ENCODE measurements at places on chromosomes 1 and 21. TPM values are rescaled to one million over a fixed set of nuclear protein-coding genes. Genes with fewer than 3 reads are reported as not detected.

GRCh38 chr1:214584805-214585766 lies 17.9 kb upstream of the CENPF start:
- DNase-seq: peak; percentile 60
- no peak overlapping the region for H3K4me3 ChIP-seq
- H3K36me3 ChIP-seq: no peaks in the 10 kb centered on the region
- H3K27ac ChIP-seq: peak overlapping the region; percentile 11

OLFM3 gene
- not detected for total RNA-seq

- H3K27ac ChIP-seq: no peak overlapping the region
- peaks cover 12% of the 10 kb centered on the region for H3K4me1 ChIP-seq
- no peak overlapping the region for H3K4me3 ChIP-seq
- H3K27me3 ChIP-seq: peaks cover 12% of the 10 kb centered on the region
- no peak for DNase-seq
These were observed 11.3 kb upstream of the IL22RA1 start for GRCh38 chr1:24154215-24154614.

DNA sequence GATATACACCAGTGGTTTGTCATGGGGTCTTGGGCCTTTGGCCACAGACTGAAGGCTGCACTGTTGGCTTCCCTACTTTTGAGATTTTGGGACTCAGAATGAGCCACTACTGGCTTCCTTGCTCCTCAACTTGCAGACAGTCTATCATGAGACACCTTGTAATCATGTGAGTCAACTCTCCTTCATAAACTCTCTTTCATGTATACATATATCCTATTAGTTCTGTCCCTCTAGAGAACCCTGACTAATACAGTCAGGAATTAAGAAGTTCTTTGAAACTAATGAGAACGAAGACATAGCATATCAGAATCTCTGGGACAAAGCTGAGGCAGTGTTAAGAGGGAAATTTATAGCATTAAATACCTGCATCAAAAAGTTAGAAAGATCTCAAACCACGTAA lies 110.8 kb downstream of the SLC5A9 start:
- no peak overlapping the region for H3K27ac ChIP-seq
- H3K27me3 ChIP-seq: no peaks in the 10 kb centered on the region
- H3K36me3 ChIP-seq: no peaks in the 10 kb centered on the region
- H3K4me1 ChIP-seq: no peaks in the 10 kb centered on the region
- no peak for DNase-seq
- H3K4me3 ChIP-seq: no peak overlapping the region

DNA sequence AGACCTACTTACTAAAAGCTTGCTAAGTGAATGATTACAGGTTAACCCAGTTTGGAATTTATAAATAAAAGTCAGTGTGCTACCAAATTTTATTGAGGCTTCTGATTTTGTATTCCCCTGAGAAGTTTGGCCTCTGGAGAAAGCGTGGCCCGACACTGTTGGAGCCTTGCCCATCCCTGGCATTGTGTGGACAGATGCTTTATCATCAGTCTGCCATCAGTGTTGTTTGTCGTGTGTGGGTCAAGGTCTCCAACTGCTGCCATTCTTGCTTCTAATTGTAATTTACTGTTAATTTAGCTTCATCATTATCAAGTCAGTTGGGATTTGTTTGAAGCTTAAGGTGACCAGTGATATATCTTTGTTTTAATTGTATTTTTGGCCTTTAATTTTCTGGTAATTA lies 62.0 kb upstream of the LPGAT1 start:
- H3K27ac ChIP-seq: no peak overlapping the region
- H3K4me3 ChIP-seq: no peak overlapping the region
- no peaks in the 10 kb centered on the region for H3K27me3 ChIP-seq
- H3K4me1 ChIP-seq: no peaks in the 10 kb centered on the region

- H3K4me3 ChIP-seq: no peak overlapping the region
- DNase-seq: no peak
- H3K4me1 ChIP-seq: no peaks in the 10 kb centered on the region
- no peak overlapping the region for H3K27ac ChIP-seq
- no peaks in the 10 kb centered on the region for H3K36me3 ChIP-seq
- H3K27me3 ChIP-seq: no peaks in the 10 kb centered on the region
These were observed 104.2 kb downstream of the IGSF21 start for GRCh38 chr1:18211764-18212163.

GRCh38 chr21:29115899-29116298 lies 14.5 kb upstream of the MAP3K7CL start:
- no peaks in the 10 kb centered on the region for H3K36me3 ChIP-seq
- no peaks in the 10 kb centered on the region for H3K27me3 ChIP-seq
- peaks cover 13% of the 10 kb centered on the region for H3K4me1 ChIP-seq
- DNase-seq: no peak
- H3K27ac ChIP-seq: peak overlapping the region; percentile 49
- H3K4me3 ChIP-seq: no peak overlapping the region

GRCh38 chr1:235628316-235629005 lies 21.1 kb downstream of the GNG4 start:
- H3K27ac ChIP-seq: no peak overlapping the region
- no peaks in the 10 kb centered on the region for H3K27me3 ChIP-seq
- DNase-seq: no peak
- no peak overlapping the region for H3K4me3 ChIP-seq

DNA sequence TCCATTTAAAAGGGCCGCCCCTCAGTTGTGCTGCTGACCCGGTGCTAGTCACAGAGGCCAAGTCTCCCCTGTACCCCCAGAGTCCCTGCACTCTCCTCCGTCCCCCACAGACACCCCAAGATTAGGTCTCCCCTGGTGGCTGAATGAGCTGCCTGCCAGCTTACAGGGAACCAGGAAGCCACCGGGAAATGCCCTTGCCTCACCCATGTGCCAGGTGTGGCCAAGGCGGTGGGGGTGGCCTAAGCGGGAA lies 32.7 kb downstream of the HSPG2 start:
- peak overlapping the region; percentile 79 for H3K27ac ChIP-seq
- H3K4me3 ChIP-seq: no peak overlapping the region
- H3K27me3 ChIP-seq: no peaks in the 10 kb centered on the region
- no peaks in the 10 kb centered on the region for H3K36me3 ChIP-seq
- no peak for DNase-seq

GRCh38 chr1:9426291-9426711 lies 113.0 kb upstream of the SLC25A33 start:
- peaks cover 3% of the 10 kb centered on the region for H3K27me3 ChIP-seq
- no peak for DNase-seq
- H3K27ac ChIP-seq: no peak overlapping the region
- H3K4me3 ChIP-seq: no peak overlapping the region
- H3K4me1 ChIP-seq: peaks cover 5% of the 10 kb centered on the region

DNA sequence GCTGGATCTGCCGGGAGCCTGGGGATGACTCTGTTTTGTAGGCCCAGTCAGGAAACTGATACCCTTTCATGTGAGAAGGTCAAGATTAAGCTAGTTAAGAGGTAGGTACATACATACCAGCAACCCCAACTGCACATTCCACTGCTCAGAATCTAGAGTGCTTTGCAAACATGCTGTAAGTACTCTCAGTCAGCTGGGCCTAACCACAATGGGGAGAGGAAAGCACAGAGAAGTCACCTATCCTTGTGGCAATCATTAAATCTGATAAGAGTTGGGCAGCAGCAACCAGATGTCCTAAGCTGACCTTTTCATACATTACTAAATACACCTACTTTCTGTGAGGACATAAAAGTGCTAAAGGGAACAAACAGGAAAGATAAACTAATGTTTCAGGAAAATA lies 2.5 kb downstream of the ETV3 start:
- no peak overlapping the region for H3K4me3 ChIP-seq
- H3K4me1 ChIP-seq: peaks cover 18% of the 10 kb centered on the region
- no peak for DNase-seq
- peaks cover 51% of the 10 kb centered on the region for H3K36me3 ChIP-seq
- H3K27ac ChIP-seq: no peak overlapping the region

- no peak overlapping the region for H3K4me3 ChIP-seq
- H3K4me1 ChIP-seq: no peaks in the 10 kb centered on the region
- no peak overlapping the region for H3K27ac ChIP-seq
- H3K36me3 ChIP-seq: no peaks in the 10 kb centered on the region
- peak; percentile 4 for DNase-seq
These were observed 52.2 kb upstream of the L1TD1 start for GRCh38 chr1:62142496-62142895.

DNA sequence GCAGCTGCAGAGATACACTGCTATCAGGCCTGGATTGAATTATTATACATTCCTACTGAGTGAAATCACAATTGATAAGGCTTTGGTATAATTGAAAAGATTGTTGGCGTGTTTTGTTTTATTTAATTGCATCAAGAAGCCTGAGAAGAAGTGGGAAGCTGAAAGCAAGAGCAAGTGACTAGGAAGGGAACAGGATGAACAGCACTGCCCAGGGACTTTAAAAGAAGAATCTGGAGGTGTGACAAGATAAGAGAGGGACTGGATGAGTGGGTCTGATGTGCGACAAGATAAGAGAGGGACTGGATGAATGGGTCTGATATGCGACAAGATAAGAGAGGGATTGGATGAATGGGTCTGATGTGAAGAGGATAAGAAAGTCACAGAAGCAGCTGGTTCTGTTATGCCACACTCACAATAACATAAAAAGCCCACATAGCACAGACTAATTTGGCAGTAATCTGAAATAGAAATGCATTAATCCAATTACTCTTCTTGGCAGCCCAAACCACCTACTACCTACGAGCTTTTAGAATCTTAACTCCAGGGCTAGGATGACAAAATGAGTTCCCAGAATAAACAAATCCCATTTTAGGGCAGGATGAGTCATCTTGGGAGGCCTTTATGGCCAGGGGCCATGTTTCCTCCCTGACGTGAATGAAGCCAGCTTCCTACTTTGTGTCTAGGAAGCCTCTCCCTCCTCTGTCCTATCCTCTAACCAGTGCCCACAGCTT lies 129.7 kb downstream of the DUSP10 start:
- H3K4me1 ChIP-seq: peaks cover 8% of the 10 kb centered on the region
- H3K36me3 ChIP-seq: no peaks in the 10 kb centered on the region
- H3K27ac ChIP-seq: peak overlapping the region; percentile 18
- DNase-seq: peak; percentile 93
- H3K4me3 ChIP-seq: no peak overlapping the region
- no peaks in the 10 kb centered on the region for H3K27me3 ChIP-seq

All from astrocyte (in vitro differentiated cells and primary cell).